Right atrium auricular region (tissue), 2 donors: ENCODE measurements at places on chromosomes 5 and 9. TPM values are rescaled to one million over a fixed set of nuclear protein-coding genes. Genes with fewer than 3 reads are reported as not detected.

The TRAF1 gene
- total RNA-seq = 3.0 TPM

The TNFSF8 gene
- 1.7 TPM for total RNA-seq

DNA sequence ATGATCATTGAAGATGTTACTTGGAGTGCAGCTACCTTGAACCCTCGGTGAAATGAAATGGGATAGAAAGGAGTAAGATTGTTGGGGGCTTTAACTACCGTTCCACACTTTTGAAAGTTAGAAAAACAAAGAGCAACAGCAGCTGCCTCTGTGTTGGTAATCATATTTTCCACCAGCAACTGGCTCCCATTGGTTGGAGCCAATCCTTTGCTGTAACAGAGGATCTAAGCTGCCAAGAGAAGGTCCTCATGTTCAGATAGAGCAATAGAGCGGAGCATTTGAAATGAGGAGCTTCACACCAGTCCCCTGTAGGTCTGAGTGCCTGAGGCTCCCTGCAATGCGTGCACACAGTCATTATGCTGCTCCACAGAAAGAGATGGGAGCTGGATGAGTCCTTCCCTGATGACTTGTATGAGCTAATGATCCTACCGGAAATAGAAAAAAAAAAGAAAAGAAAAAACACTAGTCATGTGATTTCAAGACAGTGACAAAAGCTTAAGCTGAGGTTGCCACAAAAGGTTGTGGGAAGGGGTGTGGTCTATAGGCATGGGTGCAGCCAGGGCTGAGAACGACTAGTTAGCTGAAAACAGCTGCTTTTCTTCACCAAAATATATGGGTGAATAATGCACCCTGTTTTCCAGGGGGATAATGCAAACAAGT, 300.7 kb downstream of the MLLT3 start:
- DNase-seq = no peak

The C8G gene
- not detected for total RNA-seq

- DNase-seq = no peak
Observed at GRCh38 chr5:36079200-36079781, 12.6 kb upstream of the UGT3A2 start.

DNA sequence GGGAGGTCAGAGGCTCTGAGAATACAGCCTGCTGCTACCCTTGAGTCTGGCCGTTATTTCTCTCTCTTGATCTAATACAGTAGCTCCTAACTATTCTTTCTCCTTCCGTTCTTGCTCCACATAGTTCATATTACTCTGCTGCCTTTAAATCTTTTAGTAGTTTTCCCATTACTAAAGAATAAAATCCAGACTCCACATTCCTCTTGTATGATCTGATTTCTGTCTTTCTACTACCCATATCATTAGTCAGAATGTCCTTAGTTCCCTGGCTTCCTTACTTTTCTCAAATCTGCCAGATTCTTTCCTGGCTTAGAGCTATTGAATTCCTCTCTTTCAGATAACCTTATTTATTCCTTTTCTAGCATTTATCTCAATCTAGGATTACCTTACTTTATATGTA, 40.0 kb downstream of the MARCHF6 start:
- DNase-seq = no peak

DNA sequence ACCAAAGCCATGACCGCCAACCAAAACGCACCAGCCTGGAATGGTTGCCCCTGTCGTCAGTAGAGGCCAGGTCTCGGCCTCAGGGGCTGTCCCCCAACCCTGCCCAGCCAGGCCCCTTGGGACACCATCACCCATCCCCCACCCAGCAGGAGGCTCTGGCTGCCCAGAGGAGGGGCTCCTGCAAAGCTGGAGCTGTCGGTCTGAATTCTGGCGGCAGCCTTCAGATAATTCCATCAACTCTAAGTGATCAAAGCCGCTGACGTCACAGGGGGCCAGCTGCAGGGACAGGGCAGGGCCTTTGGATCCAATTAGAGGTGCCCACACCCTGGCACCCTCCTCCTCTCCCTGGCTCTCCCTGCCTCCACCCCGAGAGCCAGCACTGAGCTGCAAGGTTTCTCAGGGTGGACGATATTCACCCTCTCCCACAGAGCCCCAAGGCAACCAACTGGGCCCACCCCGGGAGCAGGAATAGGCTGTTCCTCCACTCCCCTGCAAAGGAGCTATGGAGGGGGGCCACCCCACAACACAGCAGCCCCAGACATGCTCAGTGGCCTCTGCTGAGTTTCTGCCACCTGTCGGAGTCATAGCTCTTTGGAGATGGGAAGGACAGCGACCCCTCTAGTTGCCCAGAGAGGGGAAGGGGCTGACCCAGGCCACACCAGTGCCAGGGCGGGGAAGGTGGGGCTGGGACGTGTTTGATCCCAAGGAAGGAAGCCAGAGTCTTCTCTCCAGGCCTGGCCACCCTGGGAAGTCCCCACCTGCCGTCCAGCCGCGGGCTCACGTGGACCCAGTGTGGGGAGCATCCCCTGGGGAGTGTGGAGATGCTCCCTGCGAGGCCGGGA, 78.4 kb downstream of the NTNG2 start:
- DNase-seq = no peak

DNA sequence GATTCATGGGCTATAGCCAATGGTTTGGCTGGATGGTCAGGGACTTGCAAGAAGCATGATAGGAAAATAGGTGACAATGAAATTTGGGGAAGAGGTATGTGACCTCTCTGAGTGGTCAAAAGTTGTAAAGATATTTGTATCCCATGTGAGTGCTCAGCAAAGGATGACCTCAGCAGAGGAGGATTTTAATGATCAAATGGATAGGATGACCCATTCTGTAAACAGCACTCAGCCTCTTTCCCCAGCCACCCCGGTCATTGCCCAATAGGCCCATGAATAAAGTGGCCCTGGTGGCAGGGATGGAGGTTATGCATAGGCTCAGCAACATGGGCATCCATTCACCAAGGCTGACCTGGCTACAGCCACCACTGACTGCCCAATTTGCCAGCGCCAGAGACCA, 138.4 kb upstream of the SPDL1 start:
- no peak for DNase-seq

GRCh38 chr9:123686829-123687192, 243.1 kb downstream of the DENND1A start:
- DNase-seq = no peak

The SOX30 gene
- 0.89 TPM for total RNA-seq

- no peak for DNase-seq
Observed at GRCh38 chr9:135550344-135550918, 4.5 kb downstream of the OBP2A start.

- no peak for DNase-seq
Observed at GRCh38 chr5:180170106-180170809, 38.8 kb downstream of the RASGEF1C start.

DNA sequence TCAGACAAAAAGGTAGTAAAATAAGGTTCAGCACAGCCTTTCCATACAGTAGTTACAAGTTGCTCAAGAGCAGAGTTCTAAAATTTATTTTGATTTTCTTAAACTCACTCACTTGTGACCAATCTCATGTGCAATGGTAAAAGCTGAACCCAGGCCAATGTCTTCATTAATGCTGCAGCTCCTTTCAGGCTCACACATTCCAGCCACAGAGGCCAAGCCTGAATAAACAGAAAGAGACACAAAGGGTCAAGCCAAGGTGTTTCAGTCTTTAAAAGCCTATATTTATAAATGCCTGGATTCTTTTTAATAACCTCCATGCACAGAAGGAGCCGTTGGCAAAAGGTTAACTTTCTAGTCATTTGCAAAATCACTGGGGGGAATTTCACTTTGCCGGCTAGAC, 152.5 kb downstream of the ADAMTS6 start:
- DNase-seq = no peak

DNA sequence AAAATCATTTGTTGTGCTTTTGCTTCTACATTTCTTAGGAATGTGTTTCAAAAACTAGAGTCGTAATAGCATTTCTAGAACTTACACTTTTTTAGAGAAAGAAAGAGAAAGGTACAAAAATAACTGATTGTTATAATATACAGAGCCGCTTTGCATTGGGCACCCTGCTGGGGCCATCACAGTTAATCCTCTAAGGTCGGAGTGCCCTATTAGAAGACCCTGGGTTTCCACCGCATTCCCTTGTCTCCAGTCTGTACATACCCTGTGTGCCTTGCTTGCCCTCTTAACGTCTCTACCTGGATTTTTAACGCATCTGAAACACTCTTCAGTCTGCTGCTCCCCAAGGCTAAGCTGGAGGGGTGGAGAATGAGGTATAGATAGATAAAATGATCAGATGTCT, 1.3 kb downstream of the MARVELD2 start:
- no peak for DNase-seq

DNA sequence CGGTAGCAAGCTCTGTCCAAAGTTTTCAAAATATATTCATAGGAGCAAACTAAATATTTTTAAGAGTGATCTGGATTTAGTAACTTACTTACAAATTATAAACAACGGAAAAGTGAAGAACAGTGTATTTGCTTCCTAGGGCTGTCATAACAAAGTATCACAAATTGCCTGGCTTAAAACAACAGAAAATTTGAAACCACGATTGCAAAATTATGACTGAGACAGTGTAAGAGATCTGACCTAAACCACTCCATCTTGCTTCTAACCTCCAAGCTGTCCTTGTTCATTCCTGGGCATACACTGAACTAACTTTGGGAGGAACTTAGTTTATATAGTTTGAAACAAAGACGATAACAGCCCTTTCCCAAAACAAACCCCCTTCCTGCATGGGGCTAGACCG, 202.0 kb upstream of the CDH6 start:
- DNase-seq = no peak

DNA sequence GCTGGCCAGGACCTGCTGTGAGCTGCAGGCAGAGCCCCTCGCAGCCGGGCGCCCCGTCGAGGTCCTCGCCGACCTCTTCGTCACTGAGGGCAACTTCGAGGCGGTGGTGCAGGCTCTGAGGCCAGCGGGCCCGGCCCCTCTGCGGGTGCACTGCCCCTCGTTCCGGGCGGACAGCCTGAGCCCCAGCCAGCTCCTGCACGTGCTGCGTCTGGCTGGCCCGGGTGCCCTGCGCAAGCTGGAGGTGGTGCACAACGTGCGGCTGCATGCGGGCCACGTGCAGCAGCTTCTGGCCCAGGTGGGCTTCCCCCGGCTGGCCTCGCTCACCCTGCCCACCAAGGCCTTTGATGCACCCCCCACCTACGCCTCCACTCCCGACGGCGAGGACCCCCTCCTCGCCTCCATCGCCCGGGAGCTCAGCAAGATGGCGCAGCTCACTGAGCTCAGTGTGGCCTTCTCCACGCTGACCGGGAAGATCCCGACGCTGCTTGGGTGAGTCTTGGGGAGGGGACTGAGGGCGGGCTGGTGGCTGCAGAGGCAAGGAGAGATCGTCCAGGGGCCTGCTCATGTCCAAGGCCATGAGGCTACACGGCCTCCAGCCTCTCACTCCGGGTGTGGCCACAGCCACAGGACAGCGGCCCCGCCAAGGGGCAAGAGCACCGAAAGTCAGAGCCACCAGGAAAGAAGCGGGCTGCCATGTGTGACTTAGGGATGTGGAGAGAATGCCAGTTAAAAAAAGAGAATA, 825 bp downstream of the LRRC14B start:
- DNase-seq = no peak

The CDKN2B gene
- total RNA-seq = 3.9 TPM

The HRH2 gene
- total RNA-seq = 8.0 TPM

DNA sequence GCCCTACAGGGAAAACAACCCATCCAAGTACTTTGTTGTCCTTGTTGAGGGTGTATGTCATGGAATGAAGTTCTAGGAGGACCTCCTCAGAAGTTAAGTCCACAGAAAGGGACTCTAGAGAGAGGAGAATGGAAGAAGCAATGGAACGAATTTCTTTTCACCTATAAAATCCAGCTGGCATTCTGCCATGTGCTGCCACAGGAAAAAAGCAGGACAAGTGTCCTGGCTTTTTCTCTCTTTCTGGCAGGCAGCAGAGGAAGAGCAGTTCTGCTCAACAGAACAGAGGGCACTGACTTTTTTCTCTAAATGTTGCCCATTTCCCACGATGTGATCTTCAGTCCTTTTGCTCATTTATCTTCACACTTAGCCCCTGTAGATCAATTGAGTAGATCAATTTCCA, 240.8 kb downstream of the MCTP1 start:
- no peak for DNase-seq

DNA sequence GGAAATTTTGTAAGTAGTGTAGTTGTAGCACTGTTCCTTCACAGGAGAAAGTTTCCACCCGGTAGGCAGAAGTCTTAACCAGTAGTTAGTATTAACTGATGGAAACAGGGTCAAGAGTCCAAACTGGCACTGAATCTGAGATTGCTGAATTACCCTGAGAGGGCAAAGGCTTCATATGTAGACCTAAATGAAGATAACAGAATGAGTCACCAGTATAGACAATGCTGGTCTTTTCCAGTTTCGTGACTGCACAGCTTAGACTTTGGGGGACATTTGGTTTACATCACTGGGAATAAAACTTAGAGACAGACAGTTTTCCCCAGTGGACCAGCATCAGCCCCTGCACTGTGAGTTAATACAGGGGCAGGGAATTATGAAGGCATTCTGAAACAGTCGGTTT, 60.5 kb downstream of the PCSK5 start:
- no peak for DNase-seq

DNA sequence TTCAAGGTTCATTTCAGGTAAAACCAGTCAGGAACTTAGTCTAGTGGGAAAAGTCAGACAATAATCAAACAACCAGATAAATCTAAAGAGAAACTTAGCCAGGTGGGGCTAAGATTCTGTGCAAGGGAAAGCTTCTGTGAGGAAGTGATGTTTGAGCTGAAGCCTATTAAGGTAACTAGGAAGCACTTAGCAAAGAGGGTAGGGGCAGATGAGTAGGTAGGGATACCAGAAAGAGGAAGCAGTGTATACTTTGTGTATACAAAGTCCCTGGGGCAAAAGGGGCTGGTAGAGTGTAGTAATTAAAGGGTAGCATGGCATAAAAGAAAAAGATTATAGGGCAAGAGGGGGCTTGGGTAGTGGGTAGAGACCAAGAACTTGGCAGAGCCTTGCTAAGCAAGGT, 3.6 kb upstream of the SPATA24 start:
- DNase-seq = no peak

The PROP1 gene
- not detected for total RNA-seq

DNA sequence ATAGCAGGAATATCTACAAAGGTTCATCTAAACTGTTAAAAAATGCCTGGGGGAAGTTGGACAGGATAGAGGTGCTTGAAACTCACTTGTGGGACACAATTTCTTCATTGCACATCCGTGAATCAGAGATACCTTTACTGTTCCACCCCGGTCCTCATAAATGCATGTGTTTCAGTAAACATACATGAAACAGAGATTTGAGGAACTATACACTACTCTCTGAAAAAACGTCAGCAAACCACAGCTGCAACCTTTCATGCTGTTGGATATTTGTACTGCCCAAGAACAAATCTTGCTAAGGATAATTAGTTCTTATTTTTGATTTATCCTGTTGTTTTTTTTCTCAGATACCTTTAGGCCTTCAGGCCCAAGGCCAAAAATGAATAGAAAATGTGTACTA, 337.3 kb downstream of the KDM4C start:
- no peak for DNase-seq
